ENCODE measurements at places on chromosomes 3 and 15.

DNA sequence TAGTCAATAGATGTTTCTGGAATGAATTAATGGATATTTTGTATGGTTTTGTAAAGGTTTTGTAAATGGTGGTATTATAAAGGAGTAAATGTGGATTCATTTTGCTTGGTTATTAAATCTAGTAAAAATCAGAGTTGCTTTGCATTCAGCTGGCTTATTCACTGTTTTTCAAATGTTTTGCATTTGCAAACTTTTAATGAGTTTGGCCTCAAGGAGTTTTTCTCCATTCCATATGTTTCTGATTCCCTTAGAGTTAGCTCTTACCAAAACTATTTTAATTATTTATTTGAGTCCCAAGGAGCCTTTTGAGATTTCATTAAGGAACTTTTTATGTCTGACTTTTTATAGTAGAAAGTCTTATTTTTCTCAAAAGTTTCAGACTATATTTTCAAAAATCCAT, 992.2 kb downstream of the DIPK2A start:
- DNase-seq: no peak

DNA sequence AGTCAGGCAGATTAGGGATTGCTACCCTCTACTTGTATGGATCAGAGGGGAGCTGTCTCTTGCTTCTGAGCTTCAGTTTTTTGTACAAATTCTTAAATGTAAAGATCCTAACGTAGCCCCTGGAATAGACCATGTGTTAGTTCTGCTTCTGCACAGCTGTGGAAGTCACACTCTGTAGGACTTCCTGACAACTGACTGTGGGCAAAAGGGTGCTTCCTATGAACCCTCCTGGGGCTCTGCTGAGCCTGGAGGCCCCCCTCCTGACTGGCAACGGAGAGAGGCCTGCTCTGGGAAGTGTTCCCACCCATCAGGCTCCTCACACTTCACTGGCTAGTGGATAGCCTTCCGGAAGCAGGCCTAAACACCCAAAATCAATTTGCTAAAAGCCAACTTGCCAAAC, 131.0 kb downstream of the RPLP1 start:
- DNase-seq: no peak

DNA sequence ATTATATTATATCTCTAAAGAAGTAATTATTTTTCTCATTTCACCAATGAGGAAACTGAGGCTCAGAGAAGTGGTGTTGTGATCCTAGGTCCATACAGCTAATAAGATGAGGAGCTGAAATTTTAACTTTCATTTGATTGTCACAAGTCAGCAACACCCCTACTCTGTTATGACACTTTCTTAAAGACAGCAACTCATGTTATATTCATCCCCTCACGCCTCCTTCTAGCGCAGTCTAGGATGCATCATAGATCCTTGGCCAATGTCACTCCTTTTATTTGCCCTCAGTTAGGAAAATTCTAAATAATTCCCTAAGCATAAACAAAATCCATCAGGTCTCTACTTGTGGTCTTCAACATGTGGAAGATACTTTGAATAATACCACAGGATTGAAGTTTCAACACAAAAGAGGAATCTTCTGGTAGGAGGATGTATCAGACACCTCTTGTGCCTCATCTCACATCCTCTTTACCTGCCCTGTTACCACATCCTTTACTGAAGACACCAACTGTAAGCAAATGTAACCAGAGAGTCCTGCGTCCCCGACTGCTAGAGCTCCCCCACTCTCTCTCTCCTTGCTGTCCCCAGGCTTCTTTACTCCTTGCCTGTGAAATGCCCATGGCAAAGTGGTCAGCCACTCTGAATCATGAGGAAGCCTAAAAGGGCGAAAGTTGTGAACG, 53.7 kb downstream of the TRIM42 start:
- no peak for DNase-seq

DNA sequence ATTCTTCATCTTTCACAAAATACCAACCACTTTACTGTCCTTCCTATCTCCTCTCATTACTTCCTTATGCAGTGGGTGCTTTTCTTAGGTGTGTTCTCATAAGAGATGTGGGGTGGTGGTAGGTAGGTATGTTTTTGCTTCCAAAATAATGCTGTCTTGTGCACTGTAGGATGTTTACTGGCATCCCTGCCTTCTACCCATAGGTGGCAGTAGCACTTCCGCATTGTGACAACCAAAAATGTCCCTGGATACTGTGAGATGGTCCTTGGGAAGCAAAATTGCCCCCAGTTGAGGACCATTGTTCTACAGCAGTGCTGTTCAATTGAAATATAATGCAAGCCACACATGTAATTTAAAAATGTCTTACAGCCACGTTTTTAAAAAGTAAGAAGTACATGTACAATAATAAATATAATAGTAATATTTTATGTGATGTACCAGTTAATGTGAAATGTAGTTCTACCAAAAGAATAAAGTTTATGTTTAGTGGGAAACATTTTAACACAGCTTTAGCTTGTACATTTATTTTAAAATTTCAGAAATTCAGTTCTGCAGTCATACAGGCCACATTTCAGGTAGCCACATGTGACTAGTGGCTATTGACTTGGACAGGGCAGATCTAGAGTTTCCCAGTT, 75.2 kb downstream of the NEO1 start:
- peak; percentile 21 for DNase-seq

DNA sequence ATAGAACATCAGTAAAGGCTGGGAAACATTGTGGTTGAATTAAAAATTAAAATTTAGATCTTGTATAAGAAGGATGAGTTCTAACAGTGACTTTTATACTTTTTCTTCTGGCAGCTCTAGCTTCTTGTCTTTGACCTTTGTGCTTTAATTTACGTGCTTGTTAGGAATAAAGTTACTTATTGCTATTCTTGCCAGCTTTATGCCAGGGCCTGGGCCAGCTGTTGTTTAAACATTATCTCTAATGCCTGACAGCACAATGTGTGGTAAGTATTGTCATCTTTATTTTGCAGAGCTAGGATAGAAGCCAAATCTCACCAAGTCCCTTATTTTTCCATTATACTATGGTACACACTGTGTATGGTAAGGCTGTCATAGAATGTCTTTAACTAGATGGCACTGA, 766.7 kb upstream of the GOLIM4 start:
- no peak for DNase-seq

- DNase-seq: peak; percentile 56
These were observed 2.4 kb downstream of the ATP1B3 start for GRCh38 chr3:141878817-141879216.

GRCh38 chr3:5698851-5699250, 511.3 kb downstream of the EDEM1 start:
- DNase-seq: no peak

- DNase-seq: no peak
These were observed 59.2 kb downstream of the SH3BP5 start for GRCh38 chr3:15273227-15273626.

GRCh38 chr3:193831495-193832455, 238.8 kb downstream of the OPA1 start:
- peak; percentile 40 for DNase-seq

GRCh38 chr15:50431204-50431603, 7.0 kb downstream of the USP8 start:
- no peak for DNase-seq

- DNase-seq: peak; percentile 21
These were observed 849.3 kb downstream of the ROBO1 start for GRCh38 chr3:78918361-78919020.

DNA sequence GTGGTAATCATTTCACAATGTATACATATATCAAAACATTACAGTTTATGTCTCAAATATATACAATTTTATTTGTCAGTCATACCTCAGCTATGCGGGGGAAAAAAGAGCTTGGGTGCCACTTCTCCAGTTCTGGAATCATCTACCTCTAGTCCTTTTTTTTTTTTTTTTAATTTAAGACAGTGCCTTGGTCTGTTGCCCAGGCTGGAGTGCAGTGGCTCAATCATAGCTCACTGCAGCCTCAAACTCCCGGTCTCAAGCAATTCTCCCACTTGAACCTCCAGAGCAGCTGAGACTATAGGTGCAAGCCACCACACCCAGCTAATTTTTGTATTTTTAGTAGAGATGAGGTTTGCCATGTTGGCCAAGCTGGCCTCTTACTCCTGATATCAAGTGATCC, 67.4 kb downstream of the TMEM266 start:
- no peak for DNase-seq

DNA sequence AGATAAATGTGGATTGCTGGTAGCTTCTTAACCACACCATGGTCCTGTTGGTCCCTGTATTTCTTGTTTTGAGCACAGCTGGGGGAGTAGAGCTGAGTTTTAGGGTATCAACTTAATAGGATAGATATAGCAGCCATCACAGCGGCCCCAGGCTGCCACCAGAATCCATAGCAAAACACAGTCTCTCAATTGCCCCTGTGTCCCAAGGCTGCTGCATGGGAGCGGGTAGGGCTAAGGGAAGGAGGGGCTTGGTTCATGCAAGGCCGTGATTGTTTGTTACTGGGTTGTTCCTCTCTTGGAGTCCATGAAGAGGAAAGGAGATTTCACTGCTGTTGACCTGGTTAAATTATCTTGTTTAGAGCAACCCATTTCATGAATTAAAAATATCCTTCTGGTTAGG, 22.1 kb downstream of the ARNT2 start:
- DNase-seq: no peak

GRCh38 chr3:13607821-13608597, 59.1 kb downstream of the FBLN2 start:
- DNase-seq: no peak

DNA sequence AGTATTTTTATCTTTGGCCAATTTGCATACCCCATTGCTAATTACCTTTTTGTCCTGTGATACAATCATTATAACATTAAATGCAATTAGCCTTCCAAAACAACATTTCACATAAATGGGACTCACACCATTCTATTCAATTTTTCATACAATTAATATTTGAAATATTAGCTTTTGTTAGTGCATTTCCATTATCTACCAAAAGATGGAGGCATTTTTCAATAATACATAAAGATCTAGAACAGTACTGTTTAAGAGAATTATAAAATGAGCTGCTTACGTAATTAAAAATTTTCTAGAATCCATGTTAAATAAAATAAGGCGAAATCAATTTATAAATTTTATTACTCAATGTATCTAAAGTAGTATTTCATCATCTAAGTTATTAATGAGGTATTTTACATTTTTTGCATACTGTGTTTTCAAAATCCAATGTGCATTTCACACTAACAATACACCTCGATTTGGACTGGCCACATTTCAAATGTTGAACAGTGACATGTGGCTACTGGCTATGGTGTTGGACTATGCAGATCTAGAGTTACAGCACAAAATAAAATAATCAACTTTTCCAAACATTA, 74.3 kb downstream of the TJP1 start:
- peak; percentile 33 for DNase-seq

GRCh38 chr3:32557640-32558352, 12.9 kb downstream of the DYNC1LI1 start:
- DNase-seq: peak; percentile 6

GRCh38 chr3:8503461-8503860, 1.8 kb downstream of the LMCD1 start:
- DNase-seq: peak; percentile 35

GRCh38 chr15:72034859-72035650, 82.9 kb downstream of the MYO9A start:
- peak; percentile 11 for DNase-seq

- no peak for DNase-seq
These were observed 48.5 kb upstream of the SKIL start for GRCh38 chr3:170309046-170309445.

DNA sequence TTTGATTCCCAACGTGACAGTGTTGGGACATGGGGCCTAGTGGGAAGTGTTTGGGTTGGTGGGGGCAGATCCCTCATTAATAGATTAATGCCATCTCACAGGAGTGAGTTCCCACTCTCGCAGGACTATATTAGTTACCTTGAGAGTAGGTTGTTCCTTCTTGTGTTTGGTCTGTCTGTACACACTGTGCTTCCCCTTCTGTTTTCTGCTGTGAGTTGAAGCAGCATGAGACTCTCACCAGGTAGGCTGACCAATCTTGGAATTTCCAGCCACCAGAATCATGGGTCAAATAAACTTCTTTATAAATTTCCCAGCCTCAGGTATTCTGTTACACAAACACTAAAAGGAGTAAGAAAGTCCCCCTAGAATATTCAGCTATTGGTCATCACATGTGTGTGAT, 145.4 kb downstream of the ERC2 start:
- no peak for DNase-seq

Measured in fibroblast of villous mesenchyme (primary cell).